Lower lobe of right lung (tissue), 2 donors: ENCODE measurements at places on chromosomes 1 and 21.

DNA sequence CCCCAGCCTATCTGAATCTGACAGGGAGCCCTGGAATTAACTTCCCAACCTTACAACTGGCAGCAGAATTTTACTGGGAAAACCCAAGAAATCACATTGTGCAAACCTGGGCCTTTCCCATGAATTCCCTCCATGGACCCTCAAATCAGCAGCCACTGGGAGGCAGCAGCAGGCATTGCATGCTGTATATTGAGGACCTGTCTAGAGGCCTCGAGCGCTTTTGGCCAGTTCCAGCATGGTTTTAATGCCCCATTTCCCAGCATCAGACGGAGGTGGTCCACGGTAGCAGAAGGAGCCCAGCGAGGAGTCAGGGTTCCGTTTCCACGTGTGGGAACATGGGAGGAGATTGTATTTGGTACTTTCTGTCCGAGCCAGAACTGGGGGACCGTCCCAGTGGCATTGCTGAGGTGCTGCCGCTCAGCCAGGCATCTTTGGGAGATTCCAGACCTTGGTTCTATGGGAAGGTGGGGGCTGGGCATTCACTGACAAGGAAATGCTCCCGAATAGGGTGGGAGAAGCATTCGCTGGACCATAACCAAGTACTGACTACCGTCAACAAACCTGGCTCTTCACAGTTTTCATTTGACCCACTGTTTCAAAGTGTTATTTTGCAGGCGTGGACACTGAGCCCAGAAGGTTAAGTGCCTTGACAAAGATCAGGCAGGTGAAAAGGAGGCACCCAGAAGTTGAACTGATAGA is 15.9 kb downstream of the BMP8A start:
- no peak overlapping the region for H3K4me3 ChIP-seq
- no peaks in the 10 kb centered on the region for H3K36me3 ChIP-seq
- H3K27ac ChIP-seq: no peak overlapping the region
- H3K27me3 ChIP-seq: no peaks in the 10 kb centered on the region
- peaks cover 11% of the 10 kb centered on the region for H3K4me1 ChIP-seq

- H3K27me3 ChIP-seq: no peaks in the 10 kb centered on the region
- no peak for DNase-seq
- no peaks in the 10 kb centered on the region for H3K36me3 ChIP-seq
- peaks cover 13% of the 10 kb centered on the region for H3K4me1 ChIP-seq
- no peak overlapping the region for H3K27ac ChIP-seq
- H3K4me3 ChIP-seq: no peak overlapping the region
Measured at GRCh38 chr1:32718036-32718435, 15.5 kb upstream of the SYNC start.

DNA sequence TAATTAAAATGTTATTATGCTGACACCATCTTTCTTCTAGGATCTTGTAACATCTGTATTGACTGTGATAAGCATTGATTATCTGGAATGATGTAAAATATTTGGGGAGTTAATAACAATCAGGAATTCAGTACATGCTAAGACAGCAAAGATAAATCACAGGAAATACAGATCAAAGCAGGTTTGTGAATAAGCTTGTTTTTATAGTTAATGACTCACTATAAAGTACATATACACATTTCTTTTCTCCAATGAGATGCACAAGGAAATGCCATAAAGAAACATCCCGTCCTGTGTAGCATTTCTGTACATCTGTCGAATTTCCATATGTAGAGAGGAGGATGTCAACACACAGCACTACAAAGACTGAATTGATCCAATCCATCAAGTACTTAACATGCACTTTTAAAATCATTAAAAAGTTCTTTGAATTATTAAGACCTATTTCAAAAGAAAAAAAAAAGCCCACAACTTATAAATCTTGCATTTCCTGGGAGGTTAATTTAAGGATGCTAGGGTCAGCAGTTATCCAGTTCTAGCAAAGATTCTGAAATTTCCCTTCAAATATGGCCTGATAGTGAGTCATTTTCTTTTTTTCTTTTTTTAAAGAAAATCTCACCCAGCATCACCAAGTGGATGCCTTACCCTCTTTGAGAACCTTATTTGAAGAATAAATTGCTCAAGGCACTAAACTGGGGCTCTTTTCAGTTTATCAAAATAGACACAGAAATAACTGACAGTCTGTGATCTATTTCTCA is 243.2 kb upstream of the NR5A2 start:
- H3K27ac ChIP-seq: no peak overlapping the region
- H3K27me3 ChIP-seq: no peaks in the 10 kb centered on the region
- H3K36me3 ChIP-seq: no peaks in the 10 kb centered on the region
- H3K4me3 ChIP-seq: no peak overlapping the region
- no peaks in the 10 kb centered on the region for H3K4me1 ChIP-seq

DNA sequence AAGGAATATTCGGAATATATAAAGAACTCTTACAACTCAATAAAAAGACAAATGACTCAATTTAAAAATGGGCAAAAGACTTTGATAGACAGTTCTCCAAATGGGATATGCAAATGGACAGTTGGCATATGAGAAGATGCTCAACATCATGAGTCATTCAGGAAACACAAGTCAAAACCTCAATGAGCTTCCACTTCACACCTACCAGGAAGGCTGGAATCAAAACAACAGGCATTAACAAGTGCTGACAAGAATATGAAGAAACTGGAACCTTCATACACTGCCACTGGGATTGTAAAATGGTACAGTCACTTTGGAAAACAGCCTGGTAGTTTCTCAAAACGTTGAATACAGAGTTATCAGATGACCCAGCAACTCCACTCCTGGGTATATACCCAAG is 17.2 kb downstream of the PGBD5 start:
- no peaks in the 10 kb centered on the region for H3K4me1 ChIP-seq
- DNase-seq: no peak
- H3K27ac ChIP-seq: no peak overlapping the region
- H3K27me3 ChIP-seq: no peaks in the 10 kb centered on the region
- no peak overlapping the region for H3K4me3 ChIP-seq

GRCh38 chr1:93874025-93874651 is 4.9 kb downstream of the DNTTIP2 start:
- no peaks in the 10 kb centered on the region for H3K27me3 ChIP-seq
- H3K36me3 ChIP-seq: peaks cover 84% of the 10 kb centered on the region
- peaks cover 27% of the 10 kb centered on the region for H3K4me1 ChIP-seq
- no peak for DNase-seq
- no peak overlapping the region for H3K27ac ChIP-seq

GRCh38 chr1:15885701-15886610 is 38.4 kb downstream of the SPEN start:
- peak overlapping the region; percentile 87 for H3K27ac ChIP-seq
- H3K27me3 ChIP-seq: no peaks in the 10 kb centered on the region
- peak overlapping the region; percentile 46 for H3K4me3 ChIP-seq
- peaks cover 7% of the 10 kb centered on the region for H3K36me3 ChIP-seq

DNA sequence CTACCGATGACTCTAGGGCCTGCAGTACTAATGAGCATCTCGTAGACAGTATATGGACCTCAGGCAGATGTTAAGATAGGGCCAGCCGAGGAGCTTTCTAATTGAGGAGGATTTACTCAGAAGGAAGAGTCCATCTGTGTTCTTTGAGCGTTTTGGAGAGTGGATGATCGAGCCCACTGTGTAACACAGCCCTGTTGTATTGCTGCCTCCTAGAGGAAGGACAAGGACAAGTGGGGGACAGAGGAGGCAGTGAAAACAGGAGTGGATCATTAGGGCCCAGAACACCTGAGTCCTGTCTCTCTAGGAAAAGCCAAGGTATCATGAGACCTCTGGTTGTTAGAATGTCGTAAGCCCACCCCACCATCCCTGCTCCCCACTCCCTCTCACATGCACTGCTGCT is 62.9 kb downstream of the TBX19 start:
- H3K4me3 ChIP-seq: no peak overlapping the region
- DNase-seq: no peak
- no peak overlapping the region for H3K27ac ChIP-seq
- H3K4me1 ChIP-seq: peaks cover 10% of the 10 kb centered on the region
- H3K36me3 ChIP-seq: no peaks in the 10 kb centered on the region

DNA sequence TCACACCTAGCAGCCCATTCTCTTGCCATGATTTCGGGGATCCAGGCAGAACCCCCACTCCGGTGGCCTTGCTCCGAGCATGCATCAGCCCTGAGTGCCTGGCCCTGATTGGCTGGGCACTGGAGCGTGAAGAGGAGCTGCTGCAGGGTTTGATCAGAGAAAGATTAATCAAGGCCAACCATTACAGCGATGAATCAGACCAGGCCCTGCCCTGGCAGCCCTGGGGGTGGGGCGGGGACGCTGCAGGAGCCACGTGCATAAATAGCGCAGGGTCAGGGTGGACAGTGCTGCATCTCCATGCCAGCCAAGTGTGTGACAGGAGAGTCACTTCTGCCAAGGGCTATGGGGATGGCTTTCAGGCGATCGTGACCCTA is 3.4 kb upstream of the FAM131C start:
- no peaks in the 10 kb centered on the region for H3K36me3 ChIP-seq
- peaks cover 19% of the 10 kb centered on the region for H3K4me1 ChIP-seq
- H3K27me3 ChIP-seq: peaks cover 16% of the 10 kb centered on the region
- no peak overlapping the region for H3K27ac ChIP-seq
- H3K4me3 ChIP-seq: no peak overlapping the region

GRCh38 chr1:39877980-39878956 is 5.0 kb downstream of the TRIT1 start:
- no peak overlapping the region for H3K4me3 ChIP-seq
- H3K27me3 ChIP-seq: no peaks in the 10 kb centered on the region
- H3K4me1 ChIP-seq: peaks cover 39% of the 10 kb centered on the region
- no peak for DNase-seq
- no peaks in the 10 kb centered on the region for H3K36me3 ChIP-seq
